Activated CD8-positive, alpha-beta memory T cell treated with anti-CD3 and anti-CD28 coated beads for 1 hour (primary cell): ENCODE measurements at places on chromosomes 12 and 14.

DNA sequence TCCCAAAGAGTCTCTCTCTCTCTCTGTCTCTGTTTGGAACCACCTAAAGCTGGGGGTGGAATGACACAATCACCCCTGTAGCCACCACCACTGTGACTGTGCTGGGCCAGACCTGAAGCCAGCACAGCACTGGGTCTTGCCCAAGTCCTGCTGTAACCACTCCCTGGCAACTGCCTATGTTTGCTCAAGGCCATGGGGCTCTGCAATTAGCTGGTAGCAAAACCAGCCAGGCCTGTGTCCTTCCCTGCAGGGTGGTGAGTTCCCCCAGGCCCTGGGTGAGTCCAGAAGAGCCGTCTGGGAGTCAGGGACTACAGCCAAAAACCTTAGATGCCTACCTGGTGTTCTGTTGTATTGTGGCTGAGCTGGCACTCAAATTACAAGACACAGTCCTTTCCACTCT is 50.8 kb downstream of the DGLUCY start:
- no peak for DNase-seq

- no peak for DNase-seq
Measured at GRCh38 chr12:6425590-6426531, 18.9 kb upstream of the CD27 start.

- DNase-seq, result no peak
Measured at GRCh38 chr12:80763874-80764273, 47.2 kb downstream of the MYF5 start.

GRCh38 chr12:85448031-85448430 is 168.0 kb downstream of the ALX1 start:
- DNase-seq, result no peak

DNA sequence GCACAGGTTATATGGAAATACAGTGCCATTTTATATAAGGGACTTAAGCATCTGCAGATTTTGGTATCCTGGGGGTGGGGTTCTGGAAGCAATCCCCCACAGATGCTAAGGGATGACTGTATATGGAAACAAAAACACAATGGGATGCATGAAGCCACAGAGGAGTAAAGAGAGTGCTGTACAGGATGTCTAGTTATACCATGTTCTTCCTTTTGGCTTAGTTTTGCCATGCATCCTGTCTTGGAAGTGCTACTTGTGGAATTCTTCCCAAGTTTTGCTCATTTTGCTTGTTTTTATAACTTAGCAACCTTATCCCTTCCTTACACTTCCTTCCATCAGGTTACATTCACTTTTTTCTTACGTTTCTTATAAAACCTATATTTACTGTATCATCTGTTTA is 55.6 kb downstream of the TRMT5 start:
- no peak for DNase-seq

GRCh38 chr12:4006743-4007142 is 133.5 kb upstream of the PARP11 start:
- DNase-seq, result no peak

GRCh38 chr12:109679501-109680263 is 33.9 kb upstream of the FAM222A start:
- DNase-seq, result no peak

- no peak for DNase-seq
Measured at GRCh38 chr14:71049435-71050133, 142.3 kb downstream of the PCNX1 start.

DNA sequence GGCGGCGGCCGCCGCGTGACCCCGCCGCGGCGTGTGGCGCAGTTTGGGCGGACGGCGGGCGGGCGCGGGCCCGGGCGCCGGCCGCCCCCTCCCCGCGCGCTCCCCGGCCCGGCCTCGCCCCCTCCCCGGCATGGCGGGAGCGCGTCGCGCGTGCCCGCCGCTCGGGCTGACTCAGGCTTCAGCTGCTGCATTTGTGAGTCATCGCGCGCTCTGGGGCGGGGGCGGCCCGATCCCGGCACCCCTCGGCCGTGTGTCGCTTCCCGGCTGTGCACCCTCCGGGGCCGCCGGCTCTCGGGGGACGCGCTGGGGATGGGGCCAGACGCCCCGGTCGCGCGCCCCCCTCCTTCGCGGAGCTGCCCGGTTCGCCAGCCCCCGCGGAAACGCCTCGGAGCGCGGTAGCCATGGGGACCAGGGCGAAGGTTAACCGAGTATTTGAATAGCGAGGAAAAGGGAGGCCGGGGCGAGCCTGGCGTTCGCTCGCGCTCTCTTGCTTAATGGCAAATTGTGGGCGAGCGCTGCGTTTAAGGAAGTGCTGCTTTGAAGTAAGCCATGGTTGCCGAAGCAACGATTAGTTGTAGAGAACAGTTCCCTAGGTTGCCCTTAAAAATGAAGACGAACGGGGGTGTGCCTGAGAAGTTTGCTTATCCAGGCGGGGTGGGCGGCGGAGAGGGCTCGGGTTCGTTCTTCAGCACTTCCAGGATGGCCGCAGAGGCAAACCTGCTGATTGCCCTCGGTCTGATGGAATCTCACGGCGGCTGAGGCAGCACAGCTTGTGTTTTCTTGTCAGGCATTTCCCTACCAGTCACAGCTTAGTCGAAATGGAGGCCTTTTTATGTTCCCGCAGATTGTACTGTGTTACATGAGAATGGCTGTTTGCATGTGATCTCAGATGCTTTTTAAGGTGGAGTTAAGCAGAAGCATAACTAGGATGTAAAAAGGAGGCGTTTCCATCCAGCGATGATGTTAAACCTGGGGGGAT is 896 bp downstream of the EIF5 start:
- peak; percentile 61 for DNase-seq

GRCh38 chr12:62917926-62918325 is 17.0 kb downstream of the PPM1H start:
- DNase-seq, result no peak

GRCh38 chr14:43003845-43004244 is 1397.2 kb downstream of the LRFN5 start:
- no peak for DNase-seq

- no peak for DNase-seq
Measured at GRCh38 chr12:104654665-104655609, 198.2 kb downstream of the CHST11 start.

- DNase-seq, result no peak
Measured at GRCh38 chr14:71206766-71207371, 299.6 kb downstream of the PCNX1 start.

GRCh38 chr12:123115409-123116121 is 35.3 kb downstream of the PITPNM2 start:
- no peak for DNase-seq

- no peak for DNase-seq
Measured at GRCh38 chr12:125492354-125493270, 427.4 kb downstream of the AACS start.

DNA sequence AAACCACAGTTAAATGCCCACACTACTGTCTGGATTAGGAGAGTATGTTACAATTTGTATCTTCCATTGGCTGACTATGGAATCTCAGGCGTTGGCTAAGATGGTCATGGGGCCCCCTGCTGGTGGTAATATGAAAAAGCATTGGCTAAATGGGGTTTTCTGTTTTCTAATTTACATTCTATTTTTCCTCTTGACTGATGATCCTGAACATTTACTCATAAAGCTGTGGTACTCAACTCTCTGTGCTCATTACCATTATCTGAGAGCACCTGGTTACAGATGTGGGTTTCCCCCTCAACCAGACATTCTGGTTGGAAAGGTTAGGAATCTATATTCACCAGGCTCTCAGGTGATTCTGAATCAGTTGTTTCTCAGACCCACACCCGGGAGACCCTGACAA is 64.8 kb downstream of the WSCD2 start:
- no peak for DNase-seq

DNA sequence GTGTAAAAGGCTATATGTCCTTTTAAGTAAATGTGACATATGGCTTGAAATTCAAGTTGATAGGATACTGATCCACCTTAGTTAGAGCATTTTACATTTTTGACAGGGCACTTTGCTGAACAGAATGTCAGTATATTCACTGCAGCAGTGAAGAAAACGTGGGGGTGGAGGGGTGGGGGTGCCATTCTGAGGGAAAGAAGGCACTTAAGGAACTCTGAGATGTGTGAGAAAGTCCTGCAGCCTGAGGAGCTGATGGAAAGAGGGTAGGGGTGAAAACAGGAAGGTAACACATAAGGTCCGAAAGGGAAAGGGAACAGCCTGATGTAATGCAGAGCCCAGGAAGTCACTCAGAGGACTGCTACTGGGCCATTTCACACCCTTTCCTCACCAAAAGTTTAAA is 265.5 kb upstream of the GRIP1 start:
- no peak for DNase-seq

DNA sequence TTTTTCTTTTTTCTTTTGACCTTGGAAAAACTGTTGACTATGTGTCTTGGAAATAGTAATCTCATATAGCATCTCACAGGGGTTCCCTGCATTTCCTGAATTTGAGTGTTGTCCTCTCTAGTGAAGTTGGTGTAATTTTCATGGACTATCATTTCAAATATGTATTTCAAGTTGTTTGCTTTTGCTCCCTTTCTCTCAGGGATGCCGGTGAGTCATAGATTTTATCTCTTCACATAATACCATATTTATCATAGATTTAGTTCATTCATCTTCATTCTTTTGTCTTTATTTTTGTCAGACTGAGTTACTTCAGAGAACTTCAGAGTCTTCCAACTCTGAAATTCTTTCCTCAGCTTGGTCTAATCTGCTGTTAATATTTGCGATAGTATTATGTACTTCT is 1320.6 kb downstream of the LRFN5 start:
- DNase-seq, result no peak

DNA sequence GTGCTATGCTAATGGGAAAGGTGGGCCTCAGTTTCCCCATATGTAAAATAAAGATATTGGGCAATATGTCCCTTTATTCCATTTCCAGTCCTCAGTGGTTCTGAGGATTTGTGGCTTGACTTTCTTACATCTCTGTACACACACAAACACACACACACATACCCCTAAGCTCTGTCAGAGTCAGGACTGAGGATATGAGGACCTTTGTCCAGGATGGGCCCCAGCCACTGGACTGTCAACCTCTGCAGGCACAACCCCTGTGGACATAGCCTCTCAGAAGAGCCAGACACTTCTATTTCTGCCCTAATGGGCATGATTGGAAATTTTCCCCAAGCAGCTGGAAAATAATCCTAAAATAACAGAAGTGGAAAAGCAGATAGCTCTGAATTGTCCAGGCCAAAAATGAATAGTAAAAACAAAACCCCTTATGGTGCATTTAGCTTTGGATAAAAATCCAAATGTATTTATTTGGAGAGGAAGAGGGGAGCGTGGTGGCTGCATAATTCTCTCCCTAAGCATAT is 50.2 kb downstream of the RIN3 start:
- no peak for DNase-seq
